Activated naive CD8-positive, alpha-beta T cell treated with anti-CD3 and anti-CD28 coated beads, Interleukin-2, amount 10 ng/mL, durations not matched to agents 7 days and 5 days (primary cell): ENCODE measurements at places on chromosomes 3 and 15. TPM values are rescaled to one million over a fixed set of nuclear protein-coding genes. Genes with fewer than 3 reads are reported as not detected.

DNA sequence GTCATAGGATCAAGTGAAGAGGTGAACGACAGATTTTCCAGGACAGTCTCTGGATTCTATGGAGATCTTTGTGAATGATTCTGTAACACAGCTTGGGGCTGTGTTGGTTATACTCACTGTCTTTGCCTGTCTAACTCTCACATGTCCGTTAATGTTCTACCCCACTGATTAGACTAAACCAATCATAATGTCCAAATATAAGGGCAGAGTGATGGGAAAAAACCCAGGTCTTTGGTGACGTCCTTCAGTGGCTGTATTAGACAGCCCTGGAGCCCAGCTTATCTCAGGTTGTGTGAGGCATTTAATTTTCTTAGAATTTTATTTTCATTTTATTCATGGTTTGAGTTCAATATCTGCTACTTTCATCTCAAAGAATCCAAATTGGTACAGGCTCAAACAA is 59.3 kb upstream of the TRA2B start:
- no peak for DNase-seq

GRCh38 chr15:83365370-83365938 is 81.0 kb upstream of the BNC1 start:
- DNase-seq = peak; percentile 41

The SYNPR gene
- not detected for total RNA-seq

DNA sequence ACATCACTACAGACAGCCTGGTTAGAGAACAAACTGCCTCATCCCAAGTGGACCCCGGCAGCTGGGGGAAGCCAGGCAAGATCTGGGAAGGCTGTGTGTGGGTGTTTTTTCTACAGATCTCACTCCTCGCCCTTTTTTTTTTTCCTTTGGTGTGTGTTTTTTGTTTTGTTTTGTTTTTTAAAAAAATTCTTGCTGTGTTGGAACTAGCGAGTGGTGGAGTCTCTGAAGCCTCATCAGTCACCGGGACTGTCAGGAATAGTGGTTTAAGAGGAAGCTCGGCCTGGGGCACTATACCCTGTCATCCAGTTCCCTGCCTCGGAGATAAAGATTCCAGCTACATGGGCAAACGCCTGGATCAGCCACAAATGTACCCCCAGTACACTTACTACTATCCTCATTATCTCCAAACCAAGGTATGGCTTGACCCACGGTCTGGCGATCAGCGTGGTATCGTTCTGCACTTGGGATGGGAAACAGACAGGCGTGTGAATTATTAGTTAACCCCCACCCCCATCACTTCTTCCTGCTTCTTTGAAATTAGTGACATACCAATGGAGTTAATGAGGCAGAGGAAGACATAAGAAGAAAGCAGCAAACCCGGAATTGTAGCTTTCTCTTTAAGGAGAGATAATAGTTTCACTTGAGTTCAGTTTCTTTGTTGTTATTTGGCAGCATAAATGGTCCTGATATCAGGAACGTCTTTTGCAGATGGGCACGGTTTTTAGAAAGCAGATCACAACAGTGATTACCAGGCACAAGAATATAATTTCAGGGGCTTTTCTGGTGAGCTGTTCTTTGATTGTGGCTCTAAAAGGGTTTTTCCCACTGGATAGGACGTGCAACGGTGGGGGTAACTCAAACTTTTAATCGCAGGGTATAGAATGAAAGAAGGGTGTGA is 722 bp downstream of the RBMS3 start:
- peak; percentile 24 for DNase-seq

DNA sequence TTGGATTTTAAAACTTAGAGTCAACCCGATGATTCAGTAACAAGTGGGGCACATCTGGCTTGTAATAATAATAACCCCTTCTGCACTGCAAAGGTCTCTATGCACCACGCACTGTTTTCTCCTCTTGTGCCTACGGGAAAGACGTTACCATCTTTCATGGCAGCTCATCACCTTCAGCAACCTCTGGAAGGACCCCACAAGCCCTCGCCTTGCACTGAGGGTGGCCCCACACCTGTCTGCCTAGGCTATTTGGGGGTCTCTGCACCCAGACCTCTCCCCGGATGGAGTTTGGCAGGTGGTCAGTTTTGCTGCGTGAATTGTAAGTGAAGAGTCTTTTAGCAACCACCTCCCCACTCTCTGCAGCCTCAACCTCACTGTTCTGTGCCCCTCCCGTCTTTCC is 138.6 kb upstream of the MEF2A start:
- DNase-seq = peak; percentile 19

DNA sequence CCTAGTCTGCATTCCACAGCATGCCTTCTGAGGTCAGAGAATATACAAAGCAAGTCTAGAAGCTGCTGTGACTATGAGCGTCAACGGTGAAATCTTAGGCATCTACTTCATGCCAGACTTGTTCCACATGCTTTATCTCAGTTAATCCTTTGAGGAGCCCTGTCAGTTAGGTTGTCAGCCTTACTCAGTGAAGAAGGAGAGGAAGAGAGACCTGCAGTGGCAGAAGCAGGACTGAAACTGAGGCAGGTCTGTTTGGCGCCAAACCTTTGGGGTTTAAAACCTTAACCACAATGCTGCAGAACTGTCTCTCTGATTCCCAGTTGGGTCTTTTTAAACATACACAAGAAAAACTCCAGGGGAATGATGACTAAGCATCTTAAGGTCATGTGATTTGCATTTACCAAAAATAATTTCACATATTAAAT is 139.0 kb upstream of the LIPC start:
- no peak for DNase-seq

The AGBL1 gene
- total RNA-seq = not detected

DNA sequence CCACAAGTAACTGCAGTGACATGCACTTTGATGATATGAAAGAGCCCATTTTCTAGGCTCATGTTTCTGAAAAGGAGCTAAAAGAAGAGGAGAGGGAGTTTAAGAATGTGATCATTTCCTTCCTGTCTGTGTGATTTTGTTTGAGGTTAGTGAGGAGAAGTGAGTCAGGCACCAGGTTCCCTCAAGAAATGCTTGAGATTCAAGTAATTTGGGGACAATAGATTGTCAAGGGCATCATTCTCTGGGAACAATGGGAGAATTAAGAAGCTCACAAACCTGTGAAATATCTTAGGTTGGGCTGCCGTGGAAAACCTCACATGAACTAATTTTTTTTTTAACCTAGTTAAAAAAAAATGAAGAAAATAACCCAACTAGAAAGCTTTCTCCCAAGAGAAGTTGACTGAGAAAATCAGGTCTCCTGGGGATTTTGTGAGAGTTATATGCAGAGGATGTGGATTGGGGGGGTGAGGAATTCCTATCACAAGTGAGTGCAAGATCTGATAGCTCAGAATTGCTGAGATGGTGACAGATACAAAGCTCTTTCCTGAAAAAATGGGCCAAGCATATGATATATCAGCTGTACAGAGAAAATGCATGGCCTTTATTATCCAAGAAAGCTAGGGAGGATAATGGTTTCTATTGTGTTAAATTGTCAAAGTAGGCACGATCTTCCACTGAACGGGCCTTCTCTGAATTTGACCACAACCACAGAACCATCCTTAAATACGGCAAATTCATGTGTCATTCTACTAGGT is 203.3 kb downstream of the FEZF2 start:
- DNase-seq = no peak

- DNase-seq = no peak
These were observed 114.2 kb downstream of the TNIK start for GRCh38 chr3:171346019-171346418.
